Endothelial cell (in vitro differentiated cells): ENCODE measurements at places on chromosomes 4 and X. TPM values are rescaled to one million over a fixed set of nuclear protein-coding genes. Genes with fewer than 3 reads are reported as not detected.

Gene HS6ST2
- 1.1 TPM for total RNA-seq

GRCh38 chr4:10072420-10073017 lies 44.1 kb downstream of the WDR1 start:
- DNase-seq = no peak

Gene MTTP
- 0.26 TPM for total RNA-seq

- DNase-seq = no peak
These were observed 482.1 kb downstream of the TMA16 start for GRCh38 chr4:163976588-163976987.

Gene SPANXD
- not detected for total RNA-seq

Gene UGT2B11
- not detected for total RNA-seq

Gene NAA11
- not detected for total RNA-seq

GRCh38 chr4:155722336-155722735 lies 36.5 kb upstream of the GUCY1B1 start:
- no peak for DNase-seq

Gene FHIP1A
- total RNA-seq = 2.4 TPM

DNA sequence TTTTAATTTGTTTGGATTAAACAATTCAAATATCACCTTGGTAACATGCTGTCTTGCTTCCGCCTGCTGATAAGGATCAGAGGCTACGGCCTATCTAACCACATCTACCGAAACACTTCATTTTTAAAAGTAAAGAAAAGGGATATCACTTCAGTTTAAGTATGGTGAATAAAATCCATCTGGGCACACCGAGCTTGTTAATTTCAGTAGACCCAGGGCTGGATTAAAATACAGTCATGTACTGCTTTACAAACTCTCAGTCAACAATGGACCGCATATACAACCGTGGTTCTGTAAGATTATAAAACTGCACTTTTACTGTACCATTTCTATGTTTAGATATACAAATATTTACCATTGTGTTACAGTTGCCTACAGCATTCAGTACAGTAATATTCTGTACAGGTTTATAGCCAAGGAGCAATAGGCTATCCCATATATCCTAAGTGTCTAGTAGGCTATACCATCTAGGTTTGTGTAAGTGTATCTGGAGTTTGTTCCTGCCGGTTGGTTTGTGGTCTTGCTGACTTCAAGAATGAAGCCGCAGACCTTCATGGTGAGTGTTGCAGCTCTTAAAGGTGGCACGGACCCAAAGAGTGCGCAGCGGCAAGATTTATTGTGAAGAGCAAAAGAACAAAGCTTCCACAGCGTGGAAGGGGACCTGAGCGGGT lies 40.0 kb downstream of the SEPTIN11 start:
- DNase-seq = no peak

Gene ING2
- total RNA-seq = 12.2 TPM

GRCh38 chrX:20414762-20415445 lies 148.2 kb upstream of the RPS6KA3 start:
- no peak for DNase-seq

DNA sequence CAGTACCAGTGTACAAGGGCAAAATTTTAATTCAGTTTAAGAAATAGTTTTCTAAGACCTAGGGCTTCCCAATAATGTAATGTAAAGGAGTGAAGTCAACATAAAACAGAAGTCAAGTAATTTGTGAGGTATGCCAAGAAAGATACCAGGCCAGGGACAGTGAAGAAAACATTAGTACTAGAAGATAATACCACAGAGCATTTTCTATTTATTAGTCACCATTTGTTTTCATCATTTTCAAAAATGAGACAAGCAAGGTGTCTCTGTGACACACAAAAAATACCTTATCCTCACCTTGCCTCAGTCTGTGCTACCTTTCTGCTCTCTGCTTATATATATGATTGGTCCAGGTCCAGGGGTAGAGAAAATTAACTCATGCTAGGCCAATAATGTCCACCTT lies 46.8 kb downstream of the VEGFC start:
- no peak for DNase-seq

DNA sequence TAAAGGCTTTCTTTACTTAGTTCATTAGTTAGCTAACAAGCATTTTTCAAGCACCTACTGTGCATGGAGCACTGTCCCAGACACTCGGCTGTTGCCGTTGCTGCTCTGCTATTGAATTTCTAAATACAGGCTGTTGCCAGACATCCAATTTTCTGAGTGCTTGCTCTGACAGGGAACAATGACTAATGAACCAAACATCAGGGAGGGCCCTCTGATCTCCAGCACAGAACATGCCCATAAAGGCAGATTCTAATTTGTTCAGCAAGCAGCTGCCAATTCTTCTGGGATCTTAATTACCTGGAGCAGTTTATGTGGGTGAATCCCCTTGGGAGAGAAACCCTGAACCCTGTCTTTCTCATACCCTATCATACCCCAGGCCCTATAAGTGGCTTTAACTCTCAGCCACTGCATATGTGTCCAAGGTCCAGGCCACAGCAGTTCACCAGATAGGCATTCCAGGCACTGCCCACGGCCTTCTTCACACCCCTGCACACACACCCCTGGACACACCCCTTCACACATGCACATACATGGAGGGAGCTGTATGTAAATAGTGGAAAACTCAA lies 27.9 kb downstream of the TSC22D3 start:
- DNase-seq = no peak

DNA sequence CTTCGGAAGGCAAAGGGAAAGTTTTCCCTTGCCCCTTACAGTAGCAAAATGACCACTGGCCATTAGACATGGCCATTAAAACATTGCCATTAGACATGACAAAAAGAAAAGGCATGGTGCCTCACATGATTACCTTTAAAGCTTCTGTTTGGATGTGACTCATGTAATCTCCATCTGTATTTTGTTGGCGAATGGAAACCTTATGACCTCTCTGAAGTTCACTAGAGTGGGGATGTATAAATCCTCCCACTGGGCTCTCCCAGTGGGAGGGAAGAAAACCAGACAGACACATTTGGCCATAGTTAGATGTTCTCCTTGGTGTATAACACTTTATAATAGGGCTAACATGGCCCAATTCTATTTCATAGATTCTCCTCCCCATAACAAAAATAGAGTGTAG lies 152.6 kb downstream of the MAGEB17 start:
- DNase-seq = no peak

Gene PPP2R2C
- 1.7 TPM for total RNA-seq

Gene MCF2
- total RNA-seq = 0.67 TPM

Gene DSPP
- not detected for total RNA-seq

- DNase-seq = no peak
These were observed 17.9 kb downstream of the STK26 start for GRCh38 chrX:132041015-132041414.

Gene P2RY8
- total RNA-seq = not detected

DNA sequence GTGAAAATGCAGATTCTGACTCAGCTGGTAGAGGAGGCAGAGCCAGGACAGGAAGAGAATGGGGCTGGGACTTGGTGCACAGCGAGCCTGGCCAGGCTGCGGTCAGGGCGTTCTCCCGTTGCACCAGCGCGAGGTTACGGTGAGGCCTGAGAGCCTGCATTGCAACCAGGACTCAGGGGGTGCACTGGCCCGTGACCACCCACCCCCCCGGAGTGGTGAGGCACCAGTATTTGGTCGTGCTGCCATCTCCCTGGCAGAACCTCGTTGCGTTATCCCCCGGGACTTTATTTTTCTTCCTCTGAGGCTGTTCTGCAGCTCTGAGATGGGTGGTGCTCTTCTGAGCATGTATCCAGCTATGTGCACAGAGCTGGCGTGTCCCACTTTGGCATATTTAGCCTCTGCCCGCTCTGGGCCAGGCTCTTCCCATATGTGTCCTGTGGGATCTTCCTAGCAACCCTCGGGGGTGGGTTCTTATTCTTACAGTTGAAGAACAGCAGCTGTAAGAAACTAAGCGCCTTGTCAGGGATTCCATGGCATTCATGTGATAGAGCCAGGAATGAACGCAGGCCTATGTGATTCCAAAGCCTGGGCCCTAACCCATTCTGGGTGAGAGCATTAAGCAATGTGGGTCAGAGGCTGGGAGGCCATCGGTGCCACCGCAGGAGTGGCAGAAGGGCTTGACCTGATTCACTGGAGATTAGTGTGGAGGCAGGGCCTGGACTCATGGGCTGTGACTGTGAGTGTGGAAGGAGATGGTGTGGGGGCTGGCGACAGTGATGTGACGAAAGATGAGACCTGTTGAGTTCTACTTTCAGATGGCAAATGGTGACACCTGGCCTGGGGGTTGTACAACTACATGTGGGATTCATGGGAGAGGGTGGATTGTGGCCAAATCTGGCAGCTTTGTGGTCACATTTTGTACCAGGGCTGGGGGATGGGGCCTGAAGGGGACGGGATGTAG lies 3.1 kb downstream of the TADA2B start:
- no peak for DNase-seq

Gene BANK1
- 3.7 TPM for total RNA-seq

Gene WDR19
- total RNA-seq = 35.8 TPM

Gene TLR7
- total RNA-seq = not detected

- DNase-seq = no peak
These were observed 28.5 kb downstream of the RNF212 start for GRCh38 chr4:1084796-1085403.

Gene SMIM10
- total RNA-seq = 0.51 TPM

- DNase-seq = no peak
These were observed 220.1 kb upstream of the STK26 start for GRCh38 chrX:131802836-131803626.
